ENCODE measurements at places on chromosomes 2 and 18.

- DNase-seq: peak; percentile 90
Measured at GRCh38 chr2:9110893-9111569, 95.6 kb upstream of the ASAP2 start.

- peak; percentile 11 for DNase-seq
Measured at GRCh38 chr2:26916128-26916692, 54.2 kb upstream of the MAPRE3 start.

DNA sequence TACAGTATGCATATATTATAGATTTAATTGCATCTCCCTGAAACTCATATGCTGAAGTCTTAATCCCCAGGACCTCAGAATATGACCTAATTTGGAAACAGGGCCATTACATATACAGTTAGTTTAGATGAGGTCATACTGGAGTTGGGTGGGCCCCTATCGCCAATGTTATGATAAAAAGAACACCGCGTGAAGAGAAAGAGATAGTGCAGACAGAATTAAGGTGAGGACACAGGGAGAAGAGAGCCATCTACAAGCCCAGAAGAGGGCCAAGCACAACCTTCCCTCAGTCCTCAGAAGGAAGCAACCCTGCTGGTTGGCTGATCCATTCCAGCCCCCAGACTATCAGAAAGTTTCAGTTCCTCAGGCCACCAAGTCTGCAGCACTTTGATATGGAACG lies 311.9 kb upstream of the RAB6C start:
- DNase-seq: no peak

- no peak for DNase-seq
Measured at GRCh38 chr18:58828399-58829121, 36.1 kb upstream of the ZNF532 start.

DNA sequence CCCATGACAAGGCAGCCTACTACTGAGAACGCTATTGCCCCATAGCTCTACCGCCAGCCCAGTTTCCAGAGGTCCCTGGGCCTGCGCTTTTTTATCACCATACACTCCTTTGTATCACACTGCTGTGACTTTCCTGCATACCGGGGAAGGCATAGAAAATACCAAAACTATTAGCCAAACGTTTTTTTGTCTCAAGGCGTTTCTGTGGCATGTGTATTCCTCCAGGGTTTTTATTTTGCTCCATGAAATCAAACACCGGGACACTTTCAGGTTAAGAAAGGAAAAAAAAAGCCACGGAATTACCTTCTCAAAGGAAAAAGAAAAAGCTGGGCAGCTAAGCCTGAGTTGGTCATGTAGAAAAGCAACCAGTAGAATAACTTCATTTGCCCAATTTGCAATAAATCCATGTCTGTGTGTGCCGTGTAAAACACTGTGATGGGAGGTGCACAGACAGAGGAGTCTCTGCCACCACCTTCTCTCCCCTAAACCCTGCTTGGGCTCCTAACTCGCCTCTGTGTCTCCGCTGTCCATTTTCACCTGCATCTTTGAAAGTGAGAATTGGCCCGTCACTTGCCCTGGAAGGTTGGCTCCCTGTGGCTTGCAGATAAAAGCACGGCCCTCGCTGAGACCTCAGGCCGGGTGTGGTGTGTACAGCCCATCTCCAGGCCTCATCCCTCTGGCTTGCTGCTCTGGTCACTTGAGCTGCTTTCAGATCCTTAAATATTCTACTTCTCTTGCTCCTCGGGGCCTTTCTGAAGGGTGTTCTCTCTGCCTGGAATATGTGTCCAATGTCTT lies 1.7 kb downstream of the AMER3 start:
- no peak for DNase-seq

DNA sequence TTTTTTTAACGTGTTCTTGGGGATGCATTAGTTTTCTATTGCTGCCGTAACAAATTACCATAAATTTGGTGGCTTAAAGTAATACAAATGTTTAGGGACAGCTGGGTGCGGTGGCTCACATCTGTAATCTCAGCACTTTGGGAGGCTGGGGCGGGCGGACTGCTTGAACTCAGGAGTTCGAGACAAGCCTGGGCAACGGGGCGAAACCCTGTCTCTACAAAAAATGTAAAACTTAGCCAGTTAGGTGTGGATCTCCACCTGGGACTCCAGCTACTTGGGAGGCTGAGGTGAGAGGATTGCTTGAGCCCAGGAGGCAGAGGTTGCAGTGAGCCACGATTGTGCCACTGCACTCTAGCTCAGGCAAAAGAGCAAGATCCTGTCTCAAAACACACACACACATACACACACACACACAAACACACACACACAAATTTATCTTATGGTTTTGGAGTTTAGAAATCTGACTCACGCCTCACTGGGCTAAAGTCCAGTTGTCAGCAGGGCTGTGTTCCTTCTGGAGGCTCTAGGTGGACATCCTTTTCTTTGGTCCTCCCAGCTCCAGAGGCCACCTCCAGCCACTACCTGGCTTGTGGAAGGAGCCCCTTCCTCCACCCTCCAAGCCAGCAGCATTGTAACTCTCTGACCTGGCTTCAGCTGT lies 76.1 kb downstream of the SEPTIN10 start:
- no peak for DNase-seq

- no peak for DNase-seq
Measured at GRCh38 chr2:173571021-173571821, 216.5 kb downstream of the CDCA7 start.

DNA sequence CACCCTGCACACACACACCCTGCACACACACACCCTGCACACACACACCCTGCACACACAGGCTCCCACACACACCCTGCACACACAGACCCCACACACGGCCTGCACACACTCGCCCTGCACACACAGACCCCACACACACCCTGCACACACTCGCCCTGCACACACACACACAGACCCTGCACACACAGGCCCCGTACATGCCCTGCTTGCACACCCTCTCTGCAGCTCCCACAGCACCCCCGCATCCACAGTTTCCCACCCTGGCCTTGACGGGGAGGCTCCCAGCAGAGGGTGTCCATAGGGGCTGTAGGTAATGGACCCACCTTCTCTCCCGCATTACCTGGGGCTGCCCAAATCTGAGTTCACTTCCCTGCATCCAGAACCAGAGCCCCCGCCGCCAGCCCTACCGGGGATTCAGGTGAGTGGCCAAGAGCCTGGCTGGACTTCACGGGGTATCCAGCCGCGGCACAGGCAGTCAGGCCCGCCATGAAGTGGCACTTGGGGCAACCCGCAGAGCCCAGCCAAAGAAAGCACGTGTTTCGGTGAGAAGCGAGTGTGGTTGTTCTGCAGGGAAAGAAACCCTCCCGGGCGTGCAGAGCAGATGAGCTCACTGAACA lies 88.6 kb upstream of the GPC1 start:
- no peak for DNase-seq

GRCh38 chr18:54737986-54738385 lies 90.3 kb upstream of the RAB27B start:
- DNase-seq: no peak

GRCh38 chr2:181459621-181460021 lies 2.4 kb downstream of the ITGA4 start:
- no peak for DNase-seq

DNA sequence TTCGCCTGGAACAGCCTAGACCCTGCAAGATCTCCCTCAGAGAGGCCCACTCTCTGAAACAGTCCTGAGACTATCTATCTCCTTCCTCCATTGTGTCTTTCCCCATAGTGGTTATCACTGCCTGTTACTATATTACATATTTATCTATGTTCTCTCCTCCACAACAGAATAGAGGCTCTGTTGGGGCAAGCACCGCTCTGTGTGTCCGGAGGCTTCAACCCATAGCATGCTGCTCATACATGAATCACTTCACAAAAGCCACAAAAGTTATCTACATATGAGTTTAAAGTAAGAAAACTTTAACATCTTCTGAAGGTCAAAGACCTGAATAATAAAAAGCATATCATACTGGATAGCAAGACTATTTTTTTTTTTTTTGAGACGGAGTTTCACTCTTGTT lies 242.1 kb upstream of the HS6ST1 start:
- no peak for DNase-seq

DNA sequence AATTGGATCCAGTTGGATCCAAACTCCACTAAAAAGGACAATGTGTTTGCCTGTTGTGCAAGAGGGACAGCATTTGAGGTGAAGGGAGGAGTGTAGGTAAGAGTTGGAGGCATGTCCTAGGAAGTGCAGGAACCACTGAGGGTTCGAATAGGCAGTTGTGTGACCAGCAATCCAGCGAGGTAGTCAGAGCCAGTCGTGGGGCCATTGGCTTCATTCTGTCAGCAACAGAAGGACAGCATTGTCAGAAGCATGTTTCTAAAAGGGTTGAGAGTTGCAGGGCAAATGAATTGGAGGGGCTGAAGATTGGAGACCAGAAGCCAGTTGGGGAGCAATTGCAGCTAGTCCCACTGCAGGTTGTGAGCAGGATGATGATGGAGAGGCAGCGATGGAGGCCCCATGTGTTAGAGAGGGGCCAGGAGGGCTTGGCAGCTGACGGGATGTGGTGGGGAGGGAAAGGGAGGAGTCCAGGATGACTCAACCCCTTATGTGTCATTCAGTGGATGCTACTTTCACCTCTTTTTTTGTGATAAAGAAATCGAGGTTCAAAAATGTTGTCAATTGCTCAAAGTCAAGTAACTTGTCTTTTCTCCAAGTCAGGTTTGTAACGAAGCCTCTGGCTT lies 96.7 kb upstream of the SIX3 start:
- no peak for DNase-seq

- no peak for DNase-seq
Measured at GRCh38 chr2:138516030-138516704, 14.6 kb downstream of the SPOPL start.

DNA sequence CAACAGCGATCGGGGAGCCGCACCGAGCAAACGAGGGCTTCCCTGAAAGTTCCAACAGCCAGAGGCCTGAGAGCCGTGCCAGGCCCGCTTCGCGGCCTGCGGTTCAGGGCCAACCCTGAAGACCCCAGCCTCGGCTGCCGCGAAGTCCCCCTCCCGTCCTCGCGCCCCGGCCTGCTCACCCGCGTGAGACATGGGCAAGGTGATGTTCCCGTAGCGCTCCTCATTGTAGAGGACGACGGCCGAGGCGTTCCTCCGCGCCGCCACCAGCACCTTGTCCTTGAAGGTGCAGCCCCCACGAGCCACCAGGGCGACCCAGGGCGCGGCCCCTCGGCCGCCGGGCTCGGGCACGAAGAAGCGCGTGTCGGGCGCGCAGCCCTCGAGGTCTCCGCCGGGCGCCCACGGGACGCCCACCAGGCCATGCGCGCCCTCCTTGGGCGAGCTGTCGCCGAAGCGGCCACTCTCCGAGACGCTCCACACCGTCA lies 510 bp downstream of the RNF149 start:
- peak; percentile 63 for DNase-seq

- DNase-seq: no peak
Measured at GRCh38 chr2:85748039-85748734, 5.6 kb upstream of the ATOH8 start.

Measured in H1 (cell line).